AG08396 (cell line): ENCODE measurements at places on chromosomes 2 and 18.

DNA sequence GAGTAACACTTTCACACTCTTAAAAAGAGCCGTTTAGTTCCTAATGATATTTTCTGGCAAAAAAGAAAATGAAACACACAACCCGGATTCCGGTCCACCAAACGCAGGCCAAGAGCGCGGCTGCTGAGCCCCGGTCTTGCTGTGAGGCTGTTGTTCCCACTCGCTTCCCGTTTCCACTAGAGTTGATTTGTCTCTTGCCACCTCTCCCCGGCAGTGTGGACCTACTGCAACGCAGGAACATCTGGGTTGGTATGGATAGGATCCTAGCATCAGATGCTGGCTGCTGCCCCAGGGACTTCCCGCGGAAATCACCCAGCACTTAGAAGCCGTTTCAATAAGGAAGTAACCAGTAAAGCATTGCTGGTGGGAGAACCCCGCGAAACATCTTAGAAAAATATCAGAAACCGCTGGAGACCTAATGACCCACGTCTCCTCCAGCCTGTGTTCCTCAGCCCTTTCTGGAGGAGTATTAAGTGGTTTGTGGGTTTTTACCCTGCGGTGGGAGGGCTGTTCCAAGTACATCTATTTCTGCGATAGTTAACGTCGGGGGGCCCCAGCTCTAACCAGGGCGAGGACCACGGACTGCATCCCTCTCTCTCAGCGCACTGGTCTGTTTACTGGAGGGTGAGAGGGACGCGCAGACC, 939 bp downstream of the DOCK10 start:
- DNase-seq: peak; percentile 43

GRCh38 chr18:6566338-6566911, 151.7 kb upstream of the L3MBTL4 start:
- no peak for DNase-seq

GRCh38 chr2:191115391-191115790, 35.4 kb downstream of the STAT4 start:
- no peak for DNase-seq

- no peak for DNase-seq
Observed at GRCh38 chr2:1922402-1923025, 178.2 kb upstream of the PXDN start.

DNA sequence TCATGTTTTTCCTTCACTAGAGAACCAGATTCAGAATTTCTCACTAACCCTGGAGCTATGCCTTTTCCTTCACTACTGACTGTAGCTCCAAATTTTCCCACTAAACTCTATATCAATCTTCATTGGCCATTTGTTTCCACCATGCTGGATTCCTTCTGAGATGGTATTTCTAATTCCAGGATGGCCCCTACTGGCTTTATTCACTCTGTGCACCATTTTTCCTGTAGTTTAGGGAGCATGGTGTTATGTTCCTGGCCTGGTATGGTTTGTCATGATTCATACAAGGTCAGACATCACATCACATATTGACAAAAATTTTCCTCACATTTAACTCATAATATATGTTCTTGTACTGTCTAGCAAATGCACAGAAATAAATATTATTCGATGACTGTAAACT, 229.2 kb upstream of the TFPI start:
- no peak for DNase-seq

- DNase-seq: no peak
Observed at GRCh38 chr2:236194786-236195185, 26.6 kb upstream of the GBX2 start.

DNA sequence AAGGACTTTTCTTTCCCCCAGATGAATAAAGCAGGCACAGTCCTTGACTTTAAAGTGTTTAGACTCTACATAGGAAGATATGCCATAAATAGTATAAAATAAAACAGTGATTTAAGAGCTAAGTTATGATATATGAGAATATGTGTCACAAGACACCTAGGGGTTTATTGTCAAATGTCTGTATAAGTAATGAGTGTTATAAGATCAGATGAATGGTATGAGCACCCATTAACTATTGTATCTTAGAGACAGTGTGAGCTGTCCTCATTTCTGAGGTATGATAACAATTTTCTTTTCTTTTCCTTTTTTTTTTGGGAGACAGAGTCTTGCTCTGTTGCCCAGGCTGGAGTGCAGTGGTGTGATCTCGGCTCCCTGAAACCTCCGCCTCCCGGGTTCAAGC, 365.3 kb downstream of the RND3 start:
- no peak for DNase-seq

- no peak for DNase-seq
Observed at GRCh38 chr2:168517816-168518215, 61.7 kb downstream of the CERS6 start.

GRCh38 chr2:201150454-201151020, 32.4 kb upstream of the CASP10 start:
- DNase-seq: no peak

DNA sequence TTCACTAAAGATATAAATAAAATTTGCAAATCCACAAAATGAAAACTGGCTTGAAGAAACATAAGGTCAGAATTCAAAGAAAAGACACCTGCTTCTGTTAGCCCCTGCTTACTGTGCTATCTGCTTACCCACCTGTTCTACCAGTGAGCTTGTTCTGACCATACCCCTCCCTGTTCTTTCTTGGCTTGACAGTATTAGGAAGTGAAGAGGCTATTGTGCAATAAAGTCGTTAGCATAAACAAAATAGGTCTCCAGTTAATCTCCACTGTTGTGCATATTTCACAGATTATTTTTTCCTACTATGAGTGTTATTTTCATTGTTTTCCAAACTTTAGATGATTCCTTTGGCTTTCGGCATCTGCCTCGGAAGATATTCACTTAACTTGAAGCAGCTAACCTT, 322.1 kb downstream of the CCDC85A start:
- no peak for DNase-seq
